ENCODE measurements at places on chromosomes 12 and 14.

GRCh38 chr14:68361231-68361630 lies 431.6 kb downstream of the ZFP36L1 start:
- DNase-seq, result peak; percentile 81

DNA sequence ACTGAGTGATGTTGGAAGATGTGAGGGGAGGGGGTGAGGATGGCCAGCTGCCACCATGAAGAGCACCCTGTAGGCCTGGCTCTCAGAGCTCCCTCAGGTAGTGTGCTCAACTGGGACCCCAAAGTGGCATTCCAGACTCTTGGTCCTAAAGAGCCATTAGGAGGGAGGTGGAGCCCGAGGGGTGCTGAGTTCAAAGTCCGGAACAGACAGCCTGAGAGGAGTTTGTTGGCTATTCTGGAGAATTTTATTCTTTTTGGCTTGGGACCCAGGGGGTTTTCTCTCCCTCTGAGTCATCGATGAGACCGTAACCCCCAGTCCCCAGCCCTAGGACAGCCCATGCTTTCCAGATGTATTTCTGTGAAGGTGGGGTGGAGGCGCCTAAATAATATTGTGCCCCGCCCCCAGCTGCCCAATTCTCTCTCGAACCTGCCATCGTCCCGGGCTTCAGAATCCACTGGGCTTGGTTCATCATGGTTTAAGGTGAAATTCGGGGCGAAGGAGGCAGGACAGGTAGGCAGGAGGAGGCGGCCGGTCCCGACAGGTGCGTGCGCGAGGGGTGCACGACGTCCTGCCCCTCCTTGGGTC lies 690 bp upstream of the RBP5 start:
- no peak for DNase-seq

DNA sequence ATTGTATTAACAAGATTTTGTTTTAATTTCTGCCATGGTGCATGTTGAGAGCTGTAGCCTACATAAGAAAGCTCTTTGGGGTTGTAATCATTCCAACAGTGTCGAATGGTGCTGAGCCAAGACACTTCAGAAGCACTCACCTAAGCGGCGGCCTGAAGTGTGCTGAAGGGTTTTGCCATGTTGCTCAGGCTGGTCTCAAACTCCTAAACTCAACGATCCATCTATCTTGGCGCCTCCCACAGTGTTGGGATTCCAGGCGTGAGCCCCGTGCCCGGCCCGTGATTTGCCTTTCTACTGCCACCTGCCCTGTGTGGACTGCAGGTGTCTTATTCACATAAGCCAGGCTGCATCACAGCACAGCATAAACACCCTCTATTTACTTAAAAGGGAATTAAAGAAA lies 48.9 kb downstream of the AMN start:
- DNase-seq, result no peak

DNA sequence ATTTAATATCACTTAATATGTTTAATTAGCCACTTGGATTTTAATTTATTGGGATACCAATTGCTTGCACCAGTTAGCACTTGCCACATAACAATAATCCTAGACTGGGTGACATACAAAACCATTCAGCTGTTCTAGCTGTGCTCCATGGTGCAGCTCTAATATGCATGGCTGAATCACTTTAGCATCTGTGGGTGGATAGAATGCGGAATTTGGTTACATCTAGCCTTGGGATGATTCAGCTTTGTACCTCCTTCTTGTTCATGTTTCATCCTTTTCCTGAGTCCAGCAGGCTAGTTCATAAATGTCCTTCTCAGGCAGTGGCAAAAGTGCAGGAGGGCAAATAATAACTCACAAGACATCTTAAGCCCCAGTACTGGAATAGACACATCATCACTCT lies 1263.0 kb downstream of the LRFN5 start:
- DNase-seq, result no peak

DNA sequence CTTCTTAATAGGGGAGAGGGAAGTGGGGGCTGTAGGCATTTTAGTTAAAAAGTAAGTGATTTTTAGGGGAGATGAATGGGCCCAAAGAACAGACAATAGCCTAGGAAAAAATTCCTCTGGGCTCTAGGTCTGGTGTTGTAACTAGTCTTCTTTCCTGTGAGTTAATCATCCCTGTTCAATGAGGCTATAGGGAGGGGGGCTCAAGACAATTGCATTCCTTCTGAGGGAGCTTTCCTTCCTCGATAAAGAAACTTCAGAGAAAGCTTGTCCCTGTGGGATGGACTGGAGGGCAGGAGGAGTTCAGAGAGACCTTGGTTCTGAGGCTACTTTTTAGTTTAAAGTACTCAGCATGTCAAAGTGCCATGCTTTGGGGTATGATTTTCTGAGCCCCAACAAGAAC lies 127.2 kb downstream of the BBS10 start:
- DNase-seq, result no peak

DNA sequence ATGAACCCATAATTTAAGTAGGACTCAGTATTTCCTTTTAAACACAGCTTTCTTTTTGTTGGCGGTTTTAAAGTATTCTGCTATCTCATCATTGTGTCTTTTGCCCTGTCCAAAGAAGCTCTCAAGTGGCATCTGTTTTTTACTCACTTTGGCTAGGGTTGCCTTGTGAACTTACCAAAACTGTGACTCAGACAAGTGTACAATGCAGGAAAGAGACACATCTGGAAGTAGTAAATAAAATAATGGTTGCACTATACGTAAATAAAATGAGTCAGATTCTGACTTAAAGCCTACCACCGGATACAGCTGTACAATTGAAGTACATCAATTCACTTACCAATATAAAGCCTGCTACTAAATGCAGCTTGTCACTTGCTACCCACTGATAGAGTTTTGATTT lies 619.2 kb upstream of the LRFN5 start:
- DNase-seq, result no peak

DNA sequence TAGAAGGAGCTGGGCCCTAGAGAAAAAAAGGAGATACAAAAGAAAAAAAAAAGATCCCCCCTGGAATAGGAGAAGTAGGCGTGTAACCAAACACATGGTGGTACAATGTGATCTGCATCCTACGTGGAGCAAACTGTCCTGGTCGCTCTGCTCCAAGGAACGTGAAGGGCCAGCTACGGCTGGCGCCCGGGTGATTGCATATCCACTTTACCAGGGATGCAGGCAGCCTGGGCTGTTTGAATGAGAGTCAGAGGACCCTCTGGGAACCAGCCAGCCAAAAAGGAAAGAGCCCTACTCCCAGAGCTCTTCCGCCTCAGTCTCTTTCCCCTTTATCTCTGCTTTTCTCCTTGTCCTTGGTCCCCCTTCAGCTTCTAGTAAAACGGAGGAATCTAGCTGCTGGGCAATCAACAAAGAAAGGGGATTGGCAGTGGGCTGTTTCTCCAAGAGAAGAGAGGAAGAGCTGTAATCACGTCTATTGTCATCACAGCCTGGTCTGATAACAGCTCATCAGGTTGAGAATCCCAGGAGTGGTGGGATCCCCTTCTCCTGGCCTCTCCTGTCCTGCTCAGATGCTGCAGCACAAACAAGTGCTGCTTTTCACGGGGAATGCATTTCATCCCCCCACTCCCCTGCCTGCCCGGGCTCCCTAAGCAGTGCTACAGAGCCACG lies 156.0 kb downstream of the ADCK1 start:
- DNase-seq, result no peak

DNA sequence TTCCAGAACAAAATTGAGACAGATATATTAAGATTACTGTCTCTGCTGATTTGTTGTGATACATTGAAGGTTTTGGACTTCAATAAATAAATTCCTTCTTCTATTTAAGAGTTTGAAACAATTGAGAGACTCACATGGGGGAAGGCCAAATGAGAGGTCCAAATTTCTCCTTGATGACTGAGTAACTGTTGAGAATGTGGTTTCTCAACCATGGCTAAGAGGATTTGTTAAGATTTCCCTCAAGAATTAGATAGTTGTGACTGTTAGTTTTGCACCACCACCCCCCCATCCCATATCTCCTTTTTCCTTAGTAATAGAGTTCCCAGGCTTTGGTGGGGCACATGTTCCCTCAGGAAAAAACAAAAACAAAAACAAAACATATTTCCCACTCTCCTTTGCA lies 47.7 kb upstream of the IGF1 start:
- DNase-seq, result no peak

- no peak for DNase-seq
These were observed 38.7 kb upstream of the TBX5 start for GRCh38 chr12:114444422-114445279.

GRCh38 chr14:59406454-59407245 lies 58.5 kb downstream of the GPR135 start:
- DNase-seq, result peak; percentile 5

- no peak for DNase-seq
These were observed 41.2 kb upstream of the LRRC10 start for GRCh38 chr12:69651922-69652321.

GRCh38 chr12:110742096-110742717 lies 484 bp downstream of the PPP1CC start:
- DNase-seq, result peak; percentile 31

- DNase-seq, result no peak
These were observed 399 bp downstream of the NCAPD2 start for GRCh38 chr12:6494258-6494743.

- no peak for DNase-seq
These were observed 401.7 kb downstream of the TRHDE start for GRCh38 chr12:72673853-72674252.

GRCh38 chr14:93269341-93270068 lies 62.4 kb downstream of the UBR7 start:
- DNase-seq, result peak; percentile 61

GRCh38 chr12:96136161-96136560 lies 58.0 kb upstream of the ELK3 start:
- peak; percentile 82 for DNase-seq

- no peak for DNase-seq
These were observed 143.0 kb downstream of the RASSF9 start for GRCh38 chr12:85693093-85693665.

- DNase-seq, result no peak
These were observed 75.3 kb downstream of the GARIN6 start for GRCh38 chr12:99722690-99723486.

GRCh38 chr12:41910578-41911320 lies 233.9 kb downstream of the GXYLT1 start:
- DNase-seq, result no peak

- no peak for DNase-seq
These were observed 278.9 kb upstream of the LMO3 start for GRCh38 chr12:16884819-16885218.

DNA sequence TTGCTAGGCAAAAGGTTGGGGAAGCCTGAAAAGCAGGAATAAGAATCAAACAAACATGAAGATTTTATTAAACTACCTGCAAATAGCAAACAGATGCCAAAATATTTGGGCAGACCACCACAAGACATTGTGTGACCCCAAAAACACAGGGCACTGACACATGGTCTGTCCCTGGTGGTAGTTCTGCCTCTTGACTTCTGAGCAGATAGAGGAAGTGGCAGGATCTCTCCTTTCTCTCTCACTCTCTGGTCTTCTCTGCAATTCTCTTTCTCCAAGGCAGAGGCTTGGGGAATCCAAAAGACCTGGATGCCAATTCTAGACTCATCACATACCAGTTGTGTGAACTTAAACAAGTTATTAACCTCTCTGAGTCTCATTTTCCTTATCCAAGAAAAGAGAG lies 4.3 kb upstream of the PTGDR start:
- DNase-seq, result no peak

GRCh38 chr12:45611061-45611460 lies 118.4 kb upstream of the ARID2 start:
- no peak for DNase-seq

- DNase-seq, result no peak
These were observed 210.1 kb downstream of the SLC41A2 start for GRCh38 chr12:104747955-104748354.

DNA sequence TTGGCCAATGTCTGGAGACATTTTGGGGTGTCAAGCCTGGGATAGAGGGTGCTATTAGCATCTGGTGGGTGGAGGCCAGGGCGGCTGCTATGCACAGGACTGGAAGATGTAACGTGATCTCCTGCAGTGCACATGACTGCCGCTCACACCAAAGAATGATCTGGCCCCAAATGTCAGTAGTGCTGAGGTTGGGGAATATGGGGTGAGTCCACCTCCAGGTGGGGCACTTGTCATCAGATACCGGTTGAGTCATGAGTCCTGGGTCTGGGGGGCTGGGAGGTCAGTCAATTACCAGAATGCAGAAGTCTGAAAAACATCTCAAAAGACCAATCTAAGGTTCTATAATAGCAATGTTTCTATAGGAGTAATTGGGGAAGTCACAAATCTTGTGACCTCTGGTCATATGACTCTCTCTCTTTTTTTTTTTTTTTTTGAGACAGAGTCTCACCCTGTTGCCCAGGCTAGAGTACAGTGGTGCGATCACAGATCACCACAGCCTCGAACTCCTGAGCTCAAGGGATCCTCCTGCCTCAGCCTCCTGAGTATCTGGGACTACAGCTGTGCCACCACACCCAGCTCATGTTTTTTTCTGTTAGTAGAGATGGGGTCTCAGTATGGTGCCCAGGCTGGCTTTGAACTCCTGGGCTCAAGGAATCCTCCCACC lies 6.0 kb upstream of the SDSL start:
- DNase-seq, result no peak

DNA sequence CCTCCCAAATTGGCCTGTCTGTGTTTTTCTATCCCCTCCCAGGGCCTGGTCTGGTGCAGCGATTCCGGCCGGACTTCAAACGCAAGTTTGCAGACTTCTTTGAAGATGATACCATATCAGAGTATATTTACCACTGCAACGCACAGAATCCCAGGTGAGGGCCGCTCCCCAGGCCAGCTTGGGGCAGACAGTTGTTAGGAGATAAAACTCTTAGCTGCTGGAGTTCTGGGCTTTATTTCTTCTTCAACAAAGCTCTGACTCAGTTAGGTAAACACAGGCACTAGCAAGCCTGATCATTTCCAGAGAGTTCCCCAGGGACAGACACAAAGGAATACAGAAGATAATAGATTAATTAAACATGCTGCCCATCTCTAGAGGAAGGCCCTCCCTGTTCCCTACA lies 8.3 kb downstream of the ABHD4 start:
- no peak for DNase-seq

DNA sequence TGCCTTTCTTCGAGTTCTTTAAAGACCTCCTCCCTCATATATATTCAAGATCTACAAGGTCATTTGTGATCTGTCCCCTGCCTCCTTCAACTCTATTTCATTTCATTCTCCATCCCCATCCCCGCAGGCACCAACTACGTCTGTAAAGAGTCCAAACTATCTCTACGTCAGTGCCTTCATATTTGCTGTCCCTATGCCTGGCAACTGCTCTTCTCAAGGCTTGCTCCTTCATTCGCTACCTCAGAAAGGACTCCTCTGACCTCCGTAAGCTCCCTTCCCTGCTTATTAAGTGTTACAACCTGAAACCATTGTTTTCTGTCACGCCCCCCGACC lies 650 bp downstream of the LLPH start:
- peak; percentile 13 for DNase-seq

All from EL (cell line).